Sigmoid colon (tissue), 7 donors: ENCODE measurements at places on chromosomes 5 and 9. TPM values are rescaled to one million over a fixed set of nuclear protein-coding genes. Genes with fewer than 3 reads are reported as not detected.

GRCh38 chr5:43174586-43174985 is 17.4 kb upstream of the NIM1K start:
- no peaks in the 10 kb centered on the region for H3K4me1 ChIP-seq
- H3K36me3 ChIP-seq: no peaks in the 10 kb centered on the region
- H3K27me3 ChIP-seq: no peaks in the 10 kb centered on the region
- no peak overlapping the region for H3K4me3 ChIP-seq
- no peak overlapping the region for H3K27ac ChIP-seq

- H3K27ac ChIP-seq: no peak overlapping the region
- no peak for DNase-seq
- no peaks in the 10 kb centered on the region for H3K36me3 ChIP-seq
- H3K4me1 ChIP-seq: no peaks in the 10 kb centered on the region
Measured at GRCh38 chr5:392431-392988, 50.5 kb upstream of the EXOC3 start.

GRCh38 chr9:624935-625500 is 216.5 kb upstream of the DMRT1 start:
- no peaks in the 10 kb centered on the region for H3K36me3 ChIP-seq
- H3K4me3 ChIP-seq: no peak overlapping the region
- no peak for DNase-seq
- peak overlapping the region; percentile 84 for H3K27ac ChIP-seq

- H3K27ac ChIP-seq: no peak overlapping the region
- no peak for DNase-seq
- no peak overlapping the region for H3K4me3 ChIP-seq
Measured at GRCh38 chr5:1474866-1475543, 29.8 kb upstream of the SLC6A3 start.

- no peak for DNase-seq
- no peak overlapping the region for H3K27ac ChIP-seq
- no peaks in the 10 kb centered on the region for H3K27me3 ChIP-seq
- no peaks in the 10 kb centered on the region for H3K4me1 ChIP-seq
- H3K4me3 ChIP-seq: no peak overlapping the region
- H3K36me3 ChIP-seq: no peaks in the 10 kb centered on the region
Measured at GRCh38 chr9:79284081-79284480, 287.7 kb upstream of the TLE4 start.

DNA sequence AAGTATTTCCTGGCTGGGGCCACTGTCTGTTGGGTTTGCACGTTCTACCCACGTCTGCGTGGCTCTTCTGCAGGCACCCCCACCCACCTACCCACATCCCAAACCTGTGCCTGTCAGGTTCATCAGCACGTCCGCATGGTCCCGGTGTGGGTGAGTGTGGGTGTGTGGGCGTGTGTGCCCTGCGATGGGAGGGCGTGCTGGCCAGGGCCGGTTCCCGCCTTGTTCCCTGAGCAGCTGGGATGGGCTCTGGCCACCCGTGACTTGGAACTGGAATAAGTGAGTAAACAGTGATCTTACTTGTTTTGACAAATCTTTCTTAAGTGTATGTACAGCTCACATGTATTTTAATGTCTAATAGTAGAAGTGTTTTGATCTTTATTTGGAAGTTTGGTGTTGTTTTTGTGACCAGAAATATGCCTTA is 20.4 kb downstream of the ERGIC1 start:
- no peaks in the 10 kb centered on the region for H3K27me3 ChIP-seq
- no peaks in the 10 kb centered on the region for H3K4me1 ChIP-seq

DNA sequence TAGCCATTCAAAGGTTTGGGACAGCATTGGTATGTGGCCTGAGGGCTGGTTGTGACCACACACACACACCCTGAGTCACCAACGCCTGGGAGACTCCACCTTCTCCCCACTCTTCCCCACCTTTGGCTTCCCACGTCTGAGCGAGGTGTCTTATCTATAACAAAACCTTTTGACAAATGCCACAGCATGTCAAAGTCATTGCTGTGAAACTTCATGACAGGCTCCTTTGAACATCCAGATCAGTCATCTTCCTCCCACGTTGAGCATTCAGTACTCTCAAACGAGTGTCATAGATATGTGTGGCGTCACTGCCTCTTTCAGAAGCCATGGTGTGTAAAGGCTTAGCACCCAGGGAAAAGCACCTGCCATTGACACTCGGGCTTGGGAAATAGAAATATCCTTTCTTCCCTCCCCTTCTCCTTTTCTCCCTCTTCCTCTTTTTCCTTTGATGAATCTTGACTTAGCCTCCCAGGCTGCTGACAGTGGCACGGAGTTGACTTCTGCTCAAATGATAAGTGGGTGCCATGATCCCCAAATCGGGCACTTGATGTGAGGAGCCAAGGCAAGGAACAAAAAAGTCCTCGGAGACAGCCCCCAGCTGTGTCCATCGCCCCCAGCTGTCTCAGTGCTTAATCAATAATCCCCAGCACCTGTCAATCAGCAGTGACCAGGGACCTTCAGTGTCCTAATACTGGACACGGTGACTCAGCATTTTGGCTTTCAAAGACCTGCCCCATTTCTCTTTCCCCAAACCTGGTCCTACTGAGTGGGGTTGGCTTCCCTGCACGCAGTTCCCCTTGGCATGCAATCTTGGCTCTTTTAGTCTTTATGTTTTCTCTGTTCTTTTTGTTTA is 114.8 kb downstream of the FGF18 start:
- H3K27me3 ChIP-seq: no peaks in the 10 kb centered on the region
- H3K27ac ChIP-seq: no peak overlapping the region
- no peak overlapping the region for H3K4me3 ChIP-seq
- no peak for DNase-seq

DNA sequence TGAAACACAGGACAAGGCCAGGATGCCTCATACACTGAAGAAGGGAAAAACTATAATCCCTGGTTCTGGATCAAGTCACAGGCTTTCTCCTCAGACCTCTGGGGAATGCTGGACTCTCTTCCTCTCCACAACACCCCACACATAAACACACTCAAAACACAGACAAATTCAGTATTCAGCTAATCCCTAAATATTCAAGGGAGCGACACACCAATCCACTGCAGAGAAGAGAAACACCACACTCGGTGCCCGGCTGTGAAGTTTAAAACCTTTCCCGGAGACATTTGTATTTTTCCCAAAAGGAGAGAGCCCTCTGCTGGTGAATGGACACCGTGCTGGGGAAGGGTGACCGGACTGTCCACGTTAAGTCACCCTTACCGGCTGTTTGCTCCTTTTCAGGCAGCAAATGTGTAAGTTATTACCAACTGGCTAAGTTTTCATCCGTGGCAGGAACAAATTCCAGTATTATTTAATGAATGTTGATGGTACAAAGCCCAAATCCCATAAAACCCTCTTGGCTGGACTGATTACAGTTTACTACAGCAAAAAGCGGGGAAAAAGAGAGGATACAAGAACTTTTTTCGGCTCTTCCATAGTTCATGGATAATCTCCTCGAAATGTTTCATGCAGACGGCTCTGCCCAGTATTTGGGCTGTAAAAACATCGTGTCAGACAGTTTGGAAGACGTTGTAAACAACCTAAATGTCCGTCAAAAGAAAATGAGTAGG is 130.9 kb upstream of the SLC30A5 start:
- H3K27me3 ChIP-seq: no peaks in the 10 kb centered on the region
- H3K27ac ChIP-seq: peak overlapping the region; percentile 12
- peaks cover 9% of the 10 kb centered on the region for H3K4me1 ChIP-seq
- no peaks in the 10 kb centered on the region for H3K36me3 ChIP-seq
- no peak overlapping the region for H3K4me3 ChIP-seq
- DNase-seq: peak; percentile 84

DNA sequence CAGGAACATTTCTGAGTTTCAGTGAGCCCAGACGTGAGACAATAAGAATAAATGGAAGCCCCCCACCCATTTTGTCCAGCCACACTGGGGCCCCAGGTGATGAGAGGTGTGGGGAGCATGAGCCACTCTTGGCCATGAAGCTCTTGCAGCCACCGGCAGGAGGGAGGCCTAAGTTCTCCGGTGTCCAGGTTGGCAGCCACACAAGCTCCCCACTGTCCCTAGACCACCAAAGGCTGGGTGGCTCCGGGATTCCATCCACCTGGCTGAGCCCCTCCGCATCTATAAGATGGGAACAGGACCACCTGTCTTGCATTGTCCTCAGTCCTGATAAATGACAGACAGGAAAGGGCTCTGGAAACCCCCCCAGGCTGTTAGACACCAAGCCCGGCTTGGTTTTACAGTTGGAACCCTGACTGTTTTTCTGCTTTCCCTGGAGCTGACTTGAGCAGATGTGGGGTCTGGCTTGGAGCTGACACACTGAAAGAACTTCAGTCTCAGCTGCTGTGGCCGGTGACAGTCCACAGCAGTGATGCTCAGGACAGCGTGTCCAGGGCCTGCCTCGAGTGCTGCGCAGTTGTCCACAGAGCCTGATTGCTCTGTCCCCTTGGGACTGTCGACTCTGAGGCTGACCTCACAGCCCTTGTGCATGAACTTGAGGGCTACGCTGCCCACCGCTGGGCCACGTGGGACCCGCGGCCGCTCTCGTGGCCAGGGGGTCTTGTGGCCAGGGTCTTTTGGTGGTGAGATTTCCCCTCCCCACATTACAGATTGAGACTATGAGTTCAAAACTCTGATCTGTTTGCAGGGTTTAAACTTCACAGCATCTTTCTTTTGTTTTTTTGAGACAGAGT is 74.8 kb downstream of the PSMB7 start:
- no peak for DNase-seq
- H3K36me3 ChIP-seq: no peaks in the 10 kb centered on the region
- no peaks in the 10 kb centered on the region for H3K4me1 ChIP-seq
- H3K27me3 ChIP-seq: no peaks in the 10 kb centered on the region
- H3K4me3 ChIP-seq: no peak overlapping the region

DNA sequence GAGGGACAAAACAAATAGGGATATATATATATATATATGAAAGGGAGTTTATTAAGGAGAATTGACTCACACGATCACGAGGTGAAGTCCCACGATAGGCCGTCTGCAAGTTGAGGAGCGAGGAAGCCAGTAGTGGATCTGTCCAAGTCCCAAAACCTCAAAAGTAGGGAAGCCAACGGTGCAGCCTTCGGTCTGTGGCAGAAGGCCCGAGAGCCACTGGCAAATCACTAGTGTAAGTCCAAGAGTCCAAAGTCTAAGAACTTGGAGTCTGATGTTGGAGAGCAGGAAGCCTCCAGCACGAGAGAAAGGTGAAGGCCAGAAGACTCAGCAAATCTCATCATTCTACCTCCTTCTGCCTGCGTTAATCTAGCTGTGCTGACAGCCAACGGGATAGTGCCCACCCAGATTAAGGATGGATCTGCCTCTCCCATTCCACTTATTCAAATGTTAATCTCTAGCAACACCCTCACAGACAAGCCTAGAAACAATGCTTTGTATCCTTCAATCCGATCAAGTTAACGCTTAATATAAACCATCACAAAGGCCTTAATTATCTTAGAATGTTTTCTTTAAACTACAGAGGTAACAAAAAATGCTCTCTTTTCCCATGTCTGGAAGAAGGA is 23.8 kb upstream of the DAB2 start:
- no peak overlapping the region for H3K27ac ChIP-seq
- no peaks in the 10 kb centered on the region for H3K36me3 ChIP-seq
- no peak overlapping the region for H3K4me3 ChIP-seq
- no peaks in the 10 kb centered on the region for H3K27me3 ChIP-seq
- H3K4me1 ChIP-seq: peaks cover 6% of the 10 kb centered on the region

GRCh38 chr5:137462265-137462590 is 36.9 kb downstream of the SPOCK1 start:
- no peaks in the 10 kb centered on the region for H3K36me3 ChIP-seq
- peaks cover 6% of the 10 kb centered on the region for H3K4me1 ChIP-seq
- H3K27me3 ChIP-seq: no peaks in the 10 kb centered on the region
- no peak for DNase-seq
- H3K27ac ChIP-seq: no peak overlapping the region

DNA sequence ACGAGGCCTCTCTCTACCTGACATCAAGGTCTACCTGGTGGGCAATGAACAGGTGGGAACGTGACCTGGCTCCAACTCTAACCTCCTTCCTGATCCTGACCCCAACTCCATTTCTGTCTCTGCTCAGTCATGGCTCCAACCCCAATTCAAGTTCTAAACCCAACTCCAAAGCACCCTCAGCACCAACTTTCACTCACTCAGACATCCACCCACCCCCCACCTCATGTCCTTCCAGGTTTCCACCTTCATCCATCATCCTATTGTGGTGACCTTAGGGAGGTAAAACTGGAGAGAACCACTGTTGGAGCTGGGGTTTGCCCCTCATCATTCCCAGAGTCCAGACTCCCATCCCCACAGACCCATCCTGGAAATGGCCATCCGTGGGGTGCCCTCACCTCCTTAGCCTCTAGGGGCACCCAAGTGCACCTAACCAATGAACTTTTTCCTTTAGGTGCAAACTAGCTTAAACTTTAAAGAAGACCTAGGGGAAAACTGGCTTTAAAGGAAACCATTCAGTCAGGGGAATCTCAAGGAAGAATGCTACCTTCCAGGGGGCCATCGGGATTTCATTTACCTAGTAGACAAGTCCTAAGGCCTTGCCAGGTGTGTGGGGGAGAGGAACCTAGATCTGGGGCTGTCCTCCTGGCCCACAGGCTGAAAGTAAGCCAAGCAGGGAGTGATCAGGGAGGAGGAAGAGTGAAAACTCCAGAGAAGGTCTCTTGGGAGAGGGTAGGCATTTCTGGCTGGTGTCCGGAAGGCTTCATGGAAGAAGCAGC is 11.3 kb downstream of the RGS14 start:
- H3K36me3 ChIP-seq: no peaks in the 10 kb centered on the region
- no peak overlapping the region for H3K4me3 ChIP-seq
- peaks cover 28% of the 10 kb centered on the region for H3K4me1 ChIP-seq
- DNase-seq: no peak
- H3K27ac ChIP-seq: no peak overlapping the region
- H3K27me3 ChIP-seq: no peaks in the 10 kb centered on the region

DNA sequence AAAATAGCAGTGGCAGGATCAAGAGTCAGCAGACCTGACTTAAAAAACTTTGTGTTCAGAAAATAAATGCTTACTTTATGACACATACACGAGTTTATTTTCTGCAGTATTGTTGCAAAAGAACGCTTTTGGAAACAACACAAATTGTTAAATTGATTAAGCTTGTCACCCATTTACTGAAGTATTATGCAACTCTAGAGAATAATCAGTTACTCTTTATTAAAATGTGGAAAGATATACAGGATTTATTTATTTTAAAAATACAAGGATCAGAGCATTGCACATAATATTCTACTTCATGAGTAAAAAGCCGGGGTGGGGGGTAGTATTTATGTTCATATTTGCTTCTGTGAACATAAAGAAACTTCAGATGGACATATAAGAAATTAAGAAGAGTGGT is 20.0 kb downstream of the FYB1 start:
- no peaks in the 10 kb centered on the region for H3K27me3 ChIP-seq
- H3K4me1 ChIP-seq: no peaks in the 10 kb centered on the region
- no peak for DNase-seq
- H3K27ac ChIP-seq: no peak overlapping the region
- H3K4me3 ChIP-seq: no peak overlapping the region

DNA sequence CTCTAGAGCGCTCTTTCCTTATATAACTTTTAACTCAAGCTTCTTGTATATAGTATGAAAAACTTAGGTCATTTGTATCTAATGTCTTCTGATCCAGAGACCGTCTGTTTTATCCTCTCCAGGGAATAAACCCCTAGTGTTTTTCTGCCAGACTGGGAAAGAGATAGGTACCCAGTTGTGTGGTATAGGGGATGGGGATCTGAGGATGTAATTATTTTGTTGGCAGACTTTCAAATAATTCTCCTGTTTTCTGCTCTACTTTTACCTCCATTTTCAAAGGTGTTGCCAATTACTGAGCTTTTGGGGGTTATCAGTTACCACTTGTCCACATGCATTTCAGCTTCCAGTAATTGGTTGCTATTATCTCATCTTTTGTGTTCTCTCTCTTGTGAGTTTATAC is 17.9 kb downstream of the CCDC171 start:
- no peak overlapping the region for H3K4me3 ChIP-seq
- no peaks in the 10 kb centered on the region for H3K36me3 ChIP-seq
- no peaks in the 10 kb centered on the region for H3K27me3 ChIP-seq
- DNase-seq: no peak

The HTR4 gene
- total RNA-seq: 3.1 TPM

The TAF11L10 gene
- total RNA-seq: not detected

The PRDM9 gene
- total RNA-seq: not detected

The AQP7 gene
- total RNA-seq: 2.8 TPM

The C9orf153 gene
- not detected for total RNA-seq

The SOHLH1 gene
- not detected for total RNA-seq
